ENCODE measurements at places on chromosomes 16 and 17.

- DNase-seq = no peak
Observed at GRCh38 chr16:5768445-5768844, 670.9 kb upstream of the EEF2KMT start.

DNA sequence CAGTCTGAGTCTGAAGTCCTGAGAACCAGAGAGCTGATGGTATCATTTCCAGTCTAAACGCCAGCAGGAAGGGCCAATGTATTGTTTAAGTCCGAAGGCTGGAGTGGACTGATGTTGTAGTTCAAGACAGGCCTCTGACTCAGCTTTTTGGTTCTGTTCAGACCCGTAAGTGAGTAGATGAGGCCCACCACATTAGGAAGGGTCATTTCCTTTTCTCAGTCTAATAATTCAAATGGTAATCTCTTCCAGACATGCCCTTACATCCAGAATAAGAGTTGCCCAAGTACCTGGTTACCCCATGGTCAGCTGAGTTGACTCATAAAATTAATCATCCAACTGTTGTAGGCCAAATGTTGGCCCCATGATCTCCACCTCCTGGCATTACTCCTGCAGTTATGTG is 442.6 kb upstream of the HSBP1 start:
- no peak for DNase-seq

GRCh38 chr16:84559311-84559932 is 55.0 kb upstream of the MEAK7 start:
- DNase-seq = no peak

DNA sequence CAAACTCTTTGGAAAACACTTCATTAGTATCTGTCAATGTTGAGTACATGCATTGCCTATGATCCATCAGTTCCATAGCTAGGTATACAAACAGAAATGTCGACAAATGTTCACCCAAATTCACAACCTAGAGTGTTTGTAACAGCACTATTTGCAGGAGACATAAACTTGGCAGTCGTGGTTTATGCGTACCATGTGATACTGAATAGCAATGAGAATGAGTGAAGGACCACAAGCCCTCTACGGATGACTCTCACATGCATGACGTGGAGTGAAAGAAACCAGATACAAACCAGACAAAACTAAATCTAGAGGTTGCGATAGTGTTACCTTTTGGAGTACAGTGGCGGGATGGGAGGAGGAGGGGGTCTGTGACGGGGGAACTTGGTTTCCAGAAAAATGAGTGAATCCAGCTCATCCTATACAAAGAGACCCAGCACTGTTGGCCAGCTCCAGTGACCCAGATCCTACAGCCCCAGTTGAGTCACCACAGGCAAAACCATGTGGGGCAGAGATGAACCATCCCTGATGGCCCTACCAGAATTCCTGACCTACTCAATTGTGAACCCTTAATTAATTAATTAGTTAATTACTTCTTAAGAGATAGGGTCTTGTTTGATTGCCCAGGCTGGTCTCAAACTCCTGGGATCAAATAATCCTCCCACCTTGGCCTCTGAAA is 15.9 kb upstream of the ULK2 start:
- DNase-seq = no peak

DNA sequence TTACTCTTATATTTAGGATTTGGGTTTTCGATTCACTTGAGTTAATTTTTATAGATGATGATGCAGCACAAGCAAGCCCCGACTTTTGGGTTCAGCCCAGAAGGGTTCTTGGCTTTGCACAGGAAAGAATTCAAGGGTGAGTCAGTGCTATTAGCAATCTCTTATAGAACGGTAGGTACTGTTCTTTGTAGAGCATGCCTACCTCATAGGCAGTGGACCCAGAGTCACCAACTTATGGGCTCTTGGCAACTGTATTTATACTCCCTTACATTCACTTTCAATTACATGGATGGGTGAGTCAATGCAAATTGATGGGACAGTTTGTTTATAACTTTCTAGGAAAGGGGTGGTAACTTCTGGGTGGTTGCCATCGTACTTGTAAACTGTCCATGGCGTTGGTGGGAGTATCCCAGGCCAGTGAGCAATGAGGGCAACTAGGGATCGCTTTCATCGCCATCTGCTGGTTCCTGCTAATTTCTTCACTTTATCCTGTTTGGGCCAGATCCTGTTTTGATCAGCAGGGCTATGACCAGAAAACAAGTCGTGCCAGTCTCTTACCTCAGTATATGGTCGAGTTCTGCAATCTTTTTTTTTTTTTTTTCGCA is 362.6 kb downstream of the CNTNAP4 start:
- peak; percentile 2 for DNase-seq
